ENCODE measurements at places on chromosomes 1 and 21.
A peak's percentile ranks its signal among the peaks of the same experiment; 100 is the strongest.

DNA sequence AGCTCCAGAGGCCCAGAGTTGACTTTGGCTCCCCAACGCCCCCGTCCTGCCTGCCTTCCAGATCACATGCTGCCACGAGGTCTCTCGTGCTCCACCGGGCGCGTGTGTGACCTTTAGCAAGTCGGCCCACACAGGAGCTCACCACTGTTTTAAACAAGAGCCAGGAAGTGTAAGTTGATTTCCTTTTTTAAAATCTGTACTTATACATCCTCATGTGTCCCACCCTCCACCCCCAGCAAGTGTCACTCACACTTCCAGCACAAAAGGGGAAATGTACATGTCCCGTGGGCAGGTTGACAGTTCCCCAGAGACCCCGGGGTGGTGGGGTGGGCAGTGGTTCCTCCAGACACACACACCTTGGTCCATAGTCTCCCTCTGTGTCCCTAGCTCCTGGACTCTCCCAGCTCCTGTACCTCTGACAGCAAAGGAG lies 84.4 kb downstream of the STUM start:
- DNase-seq: no peak

- DNase-seq: no peak
Observed at GRCh38 chr1:229882621-229883020, 184.4 kb upstream of the GALNT2 start.

DNA sequence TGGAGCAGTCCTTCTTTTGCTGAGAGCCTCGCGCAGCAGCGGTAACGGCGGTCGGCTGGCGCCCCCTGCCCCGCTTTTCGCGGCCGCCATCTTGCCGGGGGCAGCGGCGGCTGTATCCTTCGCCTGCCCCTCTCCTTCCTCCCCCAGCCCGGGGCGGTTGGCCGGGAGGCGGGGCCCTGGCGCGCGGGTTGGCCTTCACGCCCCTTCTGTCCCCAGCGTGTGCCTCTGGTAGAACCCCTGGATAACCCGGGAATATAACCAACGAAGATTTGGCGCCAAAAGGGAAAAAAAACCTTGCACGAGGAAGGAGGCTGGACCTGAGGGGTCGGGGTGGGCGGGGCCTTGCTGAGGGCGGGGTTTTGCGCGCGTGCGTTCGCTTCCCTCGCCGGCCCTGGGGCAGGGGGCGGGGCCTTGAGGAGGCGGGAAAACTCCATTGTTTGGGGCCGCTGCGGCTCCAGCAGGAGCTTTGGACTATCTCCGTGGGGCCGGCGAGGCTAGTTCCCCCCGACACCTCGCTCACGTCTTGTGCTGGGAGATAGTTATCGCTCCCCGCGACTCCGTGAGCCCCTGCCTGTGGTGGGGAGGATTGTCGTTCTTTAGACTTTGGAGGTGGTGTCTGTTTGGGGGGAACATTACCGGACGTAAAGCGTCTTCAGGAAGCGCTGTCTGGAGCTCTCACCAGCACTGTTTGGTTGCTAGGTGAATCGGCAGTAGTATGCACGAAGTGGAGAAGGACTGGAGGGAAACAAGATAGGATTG lies 689 bp downstream of the NASP start:
- DNase-seq: peak; percentile 96

GRCh38 chr1:76503100-76503499 lies 364.2 kb upstream of the ST6GALNAC5 start:
- no peak for DNase-seq

- peak; percentile 51 for DNase-seq
Observed at GRCh38 chr1:90850181-90850897, 133.2 kb upstream of the BARHL2 start.

- DNase-seq: no peak
Observed at GRCh38 chr1:33716976-33717688, 146.7 kb upstream of the HMGB4 start.

DNA sequence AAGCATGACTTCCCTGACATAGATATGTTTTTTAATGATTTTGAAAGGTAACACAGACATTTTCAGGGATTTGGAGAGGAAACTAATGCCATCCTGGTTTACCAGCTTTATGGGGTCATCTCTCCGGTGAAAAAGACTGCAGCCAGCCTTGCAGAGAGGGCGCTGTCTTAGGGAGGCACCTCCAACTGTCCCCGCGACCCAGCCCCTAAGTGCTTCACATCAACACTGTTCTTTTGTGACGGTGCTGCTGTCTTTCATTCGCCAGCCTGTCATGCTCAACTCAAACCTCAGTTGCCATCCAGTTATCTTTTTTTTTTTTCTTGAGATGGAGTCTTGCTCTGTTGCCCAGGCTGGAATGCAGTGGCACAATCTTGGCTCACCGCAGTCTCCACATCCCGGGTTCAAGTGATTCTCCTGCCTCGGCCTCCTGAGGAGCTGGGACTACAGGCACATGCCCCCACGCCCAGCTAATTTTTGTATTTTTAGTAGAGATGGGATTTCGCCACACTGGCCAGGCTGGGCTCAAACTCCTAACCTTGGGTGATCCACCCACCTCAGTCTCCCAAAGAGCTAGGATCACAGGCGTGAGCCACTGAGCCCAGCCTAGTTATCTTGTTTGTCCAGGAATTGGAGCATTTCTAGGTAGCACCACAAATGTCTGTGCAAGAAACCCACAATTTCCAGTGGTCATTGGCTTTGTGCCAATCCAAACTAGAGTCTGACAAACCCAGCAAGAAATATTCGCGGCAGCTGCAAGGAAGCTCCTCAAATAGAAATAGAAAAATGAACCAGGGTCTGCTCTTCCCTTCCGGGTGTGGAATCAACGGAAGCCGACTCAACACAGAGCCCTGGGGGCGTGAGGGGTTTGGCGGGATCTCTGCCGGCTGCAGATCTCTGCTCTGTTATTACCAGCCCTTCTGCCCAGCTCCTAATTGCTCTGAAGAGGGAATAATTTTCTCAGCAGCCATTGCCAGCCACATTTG lies 24.2 kb downstream of the PDE9A start:
- no peak for DNase-seq

DNA sequence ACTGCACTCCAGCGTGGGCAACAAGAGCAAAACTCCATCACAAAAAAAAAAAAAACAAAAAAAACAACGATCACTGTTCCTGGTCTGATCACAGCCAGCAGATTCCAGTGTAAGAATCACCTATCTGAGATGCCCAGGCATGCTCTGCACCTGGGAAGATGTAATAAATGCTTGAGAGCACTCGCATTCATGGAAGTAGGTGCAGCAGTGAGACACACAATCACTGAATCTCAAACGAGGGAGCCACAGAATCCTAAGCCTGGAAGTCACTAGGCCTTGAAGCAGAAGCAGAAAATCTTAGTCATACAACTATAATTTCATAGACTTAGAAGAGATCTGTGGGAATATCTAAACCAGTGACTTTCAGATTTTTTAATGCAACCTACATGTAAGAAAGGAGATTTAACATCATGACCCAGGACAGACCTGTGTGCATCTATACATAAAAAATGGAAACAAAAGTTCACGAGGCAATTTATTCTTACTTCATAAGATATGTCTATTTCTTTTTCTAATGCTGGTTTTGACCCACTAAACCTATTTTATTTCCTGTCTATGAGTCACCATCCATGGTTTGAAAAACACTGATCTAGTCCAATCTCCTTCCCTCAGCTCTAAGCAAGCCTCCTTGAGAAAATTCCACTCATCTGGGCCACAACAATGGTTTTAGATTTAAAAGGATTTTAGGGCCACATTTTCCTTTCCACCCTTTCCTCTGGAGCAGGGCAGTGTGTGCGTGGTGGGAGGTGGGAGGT lies 30.4 kb downstream of the RIMS3 start:
- DNase-seq: no peak

GRCh38 chr1:9250411-9251381 lies 16.1 kb downstream of the H6PD start:
- DNase-seq: peak; percentile 56

DNA sequence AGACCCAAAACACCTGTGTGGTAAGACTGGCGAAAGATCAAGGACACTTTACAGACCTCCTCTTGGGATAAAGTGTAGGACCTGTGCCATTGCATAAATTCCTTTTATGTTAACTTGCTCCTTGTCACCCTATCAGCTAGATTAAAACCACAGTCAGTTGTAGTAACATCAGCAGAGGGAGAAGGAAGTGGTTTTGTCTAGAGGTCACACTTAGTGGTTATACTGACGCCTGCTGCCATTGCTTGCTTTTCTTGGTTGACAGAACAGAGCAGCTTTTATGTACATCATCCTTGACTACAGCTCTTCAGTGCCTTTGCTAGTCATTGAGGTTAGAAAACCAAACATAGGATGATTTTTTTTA lies 101.4 kb downstream of the PBX1 start:
- DNase-seq: no peak

DNA sequence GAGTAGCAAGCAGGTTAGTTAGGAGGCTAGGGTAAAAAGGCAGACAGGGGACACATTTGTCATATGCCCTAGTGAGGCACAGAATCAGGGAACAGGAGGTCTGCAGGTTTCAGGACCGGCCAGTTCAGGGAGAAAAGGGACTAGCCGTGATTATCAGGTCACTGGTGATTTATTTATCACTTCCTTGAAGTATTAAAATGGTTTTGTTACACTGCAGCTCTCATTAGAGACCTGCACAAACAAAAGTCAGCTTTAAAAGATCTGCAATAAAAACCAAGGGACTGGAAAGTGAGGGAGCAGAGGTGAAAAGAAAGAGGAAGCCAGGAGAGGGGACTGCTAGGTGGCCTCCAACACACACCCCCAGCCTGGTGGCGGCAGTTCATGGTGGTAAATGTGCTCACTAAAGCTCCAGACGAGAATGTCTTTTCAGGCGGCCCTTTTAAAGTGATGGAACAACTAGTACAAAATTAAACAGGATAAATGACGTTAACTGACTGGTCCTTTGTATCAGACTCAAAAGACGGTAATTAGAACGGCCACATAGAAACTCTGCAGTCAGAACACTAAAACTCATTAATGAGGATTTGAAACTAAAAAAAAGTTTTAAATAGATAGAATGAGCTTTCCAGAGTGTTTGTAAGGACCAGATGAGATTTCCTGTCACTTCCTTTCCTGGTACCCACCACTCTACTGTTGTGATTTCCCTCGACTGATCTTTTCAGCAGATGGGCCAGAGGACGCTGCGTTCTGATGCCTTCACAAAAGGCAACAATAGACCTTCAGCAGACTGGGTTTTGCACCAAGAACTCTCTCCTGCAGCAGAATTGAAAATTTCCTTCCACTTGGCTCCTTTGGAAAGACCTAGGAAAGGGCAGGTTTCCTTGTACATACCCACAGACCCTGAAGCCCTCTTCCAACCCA lies 136.8 kb downstream of the NTPCR start:
- DNase-seq: peak; percentile 21

GRCh38 chr1:183543619-183544204 lies 46.5 kb downstream of the NCF2 start:
- no peak for DNase-seq

DNA sequence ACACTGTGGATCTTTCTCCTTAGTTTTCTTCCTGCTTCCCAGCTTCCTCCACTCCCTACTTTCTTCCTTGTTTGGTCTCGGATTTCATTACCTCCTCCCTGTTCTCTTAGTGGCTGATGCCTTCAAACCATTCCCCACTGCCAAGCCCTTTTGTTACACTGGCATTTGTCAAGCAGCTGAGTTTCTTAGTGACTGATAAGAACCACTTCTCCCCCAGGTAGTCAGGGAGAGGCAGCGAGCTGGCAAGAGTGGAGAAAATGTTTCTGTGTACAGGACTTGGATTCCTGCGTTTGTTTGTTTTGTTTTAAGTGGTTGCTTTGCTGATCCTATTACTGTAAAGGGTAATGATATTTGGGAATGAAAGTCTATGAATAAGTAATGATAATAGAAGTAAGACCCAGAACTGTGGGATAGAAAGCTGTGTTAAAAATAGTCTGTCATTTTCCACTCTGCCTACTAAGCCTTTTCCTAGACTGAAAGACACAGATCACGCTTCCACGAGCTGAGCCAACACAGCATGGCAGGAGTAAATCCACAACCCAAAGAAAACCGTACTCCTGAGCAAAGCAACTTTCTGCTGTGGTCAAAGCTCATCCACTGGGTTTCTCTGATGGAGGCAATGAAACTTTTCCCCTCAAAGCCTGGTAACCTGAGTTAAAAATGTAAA lies 10.1 kb upstream of the SERTAD4 start:
- no peak for DNase-seq

- DNase-seq: no peak
Observed at GRCh38 chr1:50985094-50985493, 15.0 kb downstream of the CDKN2C start.

DNA sequence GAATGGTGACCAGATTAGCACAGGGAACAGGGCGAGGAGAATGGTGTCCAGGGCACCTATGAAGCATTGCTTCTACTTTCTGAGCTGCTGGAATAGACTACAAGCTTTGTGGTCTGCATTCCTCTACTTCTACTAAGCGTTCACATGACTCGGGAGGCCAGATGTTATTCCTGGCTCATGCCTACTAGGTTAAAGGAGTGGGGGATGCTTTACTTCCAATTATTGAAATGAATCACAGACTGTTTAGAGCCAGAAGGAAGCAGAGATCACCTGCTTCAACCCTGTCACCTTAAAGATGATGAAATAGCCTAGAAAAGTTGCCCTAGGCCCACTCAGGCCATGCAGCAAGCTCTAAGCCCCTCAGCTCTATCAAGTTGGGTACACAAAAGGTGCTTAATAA lies 633.5 kb downstream of the KIF26B start:
- no peak for DNase-seq

DNA sequence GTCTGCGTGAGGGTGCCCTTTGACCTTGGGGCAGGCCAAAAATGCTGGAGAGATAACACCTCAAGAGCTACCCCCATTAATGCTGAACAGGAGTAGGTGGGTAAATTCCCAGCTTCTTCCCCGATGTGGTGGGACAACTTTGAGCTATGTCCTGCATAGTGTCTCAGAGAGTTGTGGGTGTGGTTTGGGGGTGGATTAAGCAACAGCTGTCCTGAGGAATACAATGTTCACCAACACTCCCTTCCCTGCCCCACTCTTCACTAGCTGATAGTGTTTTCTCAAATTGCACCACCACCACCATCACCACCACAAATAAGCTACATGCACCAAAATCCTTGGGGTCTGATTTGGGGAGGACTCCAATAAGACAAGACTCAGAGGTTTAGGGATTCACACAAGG lies 258.4 kb downstream of the HLX start:
- no peak for DNase-seq

DNA sequence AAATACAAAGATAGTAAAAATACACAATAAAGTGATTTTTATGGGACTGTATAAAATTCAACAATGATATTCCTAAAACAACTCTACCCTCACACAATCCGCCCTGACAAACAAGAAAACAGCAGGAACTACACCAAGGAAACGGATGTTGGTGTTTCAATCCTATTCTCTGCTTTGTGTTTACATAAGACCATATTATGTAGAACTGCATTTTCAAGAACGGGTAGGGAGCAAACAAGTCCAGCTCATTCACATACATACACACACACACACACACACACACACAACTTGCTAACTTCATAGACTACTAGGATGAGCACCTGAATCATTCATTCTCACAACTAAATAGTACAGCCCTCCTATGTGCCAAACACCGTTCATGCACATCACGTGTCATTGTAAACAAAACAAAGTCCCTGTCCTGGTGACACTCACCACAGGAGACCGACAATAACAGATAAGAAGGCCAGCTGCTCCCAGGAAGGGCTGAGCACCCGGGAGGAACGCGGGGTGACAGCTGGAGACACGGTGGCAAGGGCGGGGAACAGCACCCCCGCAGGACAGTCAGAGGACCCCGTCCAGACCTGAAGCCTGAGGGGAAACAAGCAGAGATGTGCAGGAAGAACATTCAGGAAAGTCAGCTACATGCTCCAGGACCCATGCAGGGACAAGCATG lies 43.0 kb downstream of the NPHP4 start:
- no peak for DNase-seq
